ENCODE measurements at places on chromosomes 4 and X.

GRCh38 chrX:9903146-9903545 lies 64.0 kb upstream of the CLDN34 start:
- DNase-seq, result no peak

DNA sequence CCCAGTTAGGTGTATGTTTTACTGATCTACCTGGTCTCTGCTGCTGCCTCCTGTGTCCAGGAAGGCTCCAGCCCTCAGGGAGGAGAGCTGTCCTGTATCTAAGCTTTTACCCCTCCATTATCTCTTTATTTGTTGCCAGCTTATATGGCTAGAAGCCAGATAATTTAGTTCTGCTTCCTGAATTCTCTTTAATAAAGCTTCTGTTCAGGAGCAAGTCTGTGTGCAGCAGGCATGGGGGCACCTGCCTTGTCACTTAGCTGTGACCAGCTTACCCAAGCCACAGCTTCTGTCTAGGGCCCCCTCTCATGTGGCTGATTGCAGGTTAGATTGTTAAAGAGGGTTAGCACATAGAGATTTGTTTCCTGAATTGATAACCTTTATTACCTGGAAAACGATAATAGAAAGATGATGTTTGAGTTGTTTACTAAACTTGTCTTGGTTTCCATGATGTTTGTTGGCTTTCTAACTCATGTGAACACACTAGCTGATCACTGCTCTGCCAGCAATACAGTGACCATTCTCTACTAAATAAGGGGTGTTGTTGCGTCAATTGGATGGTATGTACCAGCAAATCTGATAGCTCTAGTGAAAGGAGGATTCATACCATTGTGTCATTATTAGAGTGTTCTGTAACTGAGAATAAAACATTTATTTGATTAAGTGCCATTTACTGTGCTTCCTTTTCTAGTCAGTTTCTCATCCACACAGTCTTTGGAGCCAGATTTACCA lies 189.8 kb upstream of the ANK2 start:
- no peak for DNase-seq

DNA sequence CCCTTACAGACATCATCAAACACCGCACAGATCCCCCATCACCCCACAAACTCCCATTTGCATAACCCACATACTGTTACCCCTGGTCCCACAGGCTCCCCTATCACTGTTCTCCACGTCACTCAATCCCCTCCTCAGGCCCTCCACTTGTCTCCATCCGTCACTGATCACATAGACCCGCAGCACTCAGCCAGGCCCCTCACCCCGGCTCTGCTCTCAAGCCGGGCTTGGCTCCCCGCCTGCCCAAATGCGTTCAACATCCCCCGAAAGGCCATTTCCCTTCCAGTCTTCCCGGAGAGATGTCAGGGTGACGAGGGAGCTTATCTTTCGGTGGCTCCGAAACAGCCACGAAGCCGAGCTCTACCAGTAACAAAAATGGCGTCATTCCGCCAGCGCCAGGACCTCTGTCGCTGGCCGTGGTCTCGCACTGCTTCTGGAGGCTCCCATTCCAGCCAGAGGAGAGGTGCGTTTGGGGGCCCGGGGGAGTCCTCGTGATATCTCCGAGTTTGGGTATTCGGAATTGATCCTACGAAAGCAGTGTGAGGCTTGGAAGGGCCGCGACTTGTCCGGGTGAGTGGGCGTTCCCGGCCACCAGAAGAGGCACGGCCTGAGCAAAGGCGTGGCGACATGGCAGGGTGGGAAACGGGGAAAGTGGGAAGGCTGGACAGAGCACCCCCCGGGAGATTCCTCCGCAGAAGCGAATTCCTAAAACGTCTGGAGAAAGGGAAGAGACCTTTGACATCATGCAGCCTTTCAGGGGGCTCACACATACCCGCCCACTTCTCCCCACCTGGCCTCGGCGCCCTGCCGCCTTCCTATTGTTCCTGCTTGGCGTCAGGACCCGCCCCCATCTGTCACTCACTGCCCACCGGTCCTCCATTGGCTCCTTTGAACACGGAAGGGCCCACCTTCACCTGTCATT lies at the start of gene ZNF630:
Gene ZNF630, minus strand, starts transcription at position 577 of the 922 bp plus-strand sequence. CDS start 4,754 bp downstream, outside the sequence.
- peak; percentile 80 for DNase-seq

GRCh38 chr4:185171373-185172071 lies 28.5 kb downstream of the SLC25A4 start:
- DNase-seq, result peak; percentile 38

DNA sequence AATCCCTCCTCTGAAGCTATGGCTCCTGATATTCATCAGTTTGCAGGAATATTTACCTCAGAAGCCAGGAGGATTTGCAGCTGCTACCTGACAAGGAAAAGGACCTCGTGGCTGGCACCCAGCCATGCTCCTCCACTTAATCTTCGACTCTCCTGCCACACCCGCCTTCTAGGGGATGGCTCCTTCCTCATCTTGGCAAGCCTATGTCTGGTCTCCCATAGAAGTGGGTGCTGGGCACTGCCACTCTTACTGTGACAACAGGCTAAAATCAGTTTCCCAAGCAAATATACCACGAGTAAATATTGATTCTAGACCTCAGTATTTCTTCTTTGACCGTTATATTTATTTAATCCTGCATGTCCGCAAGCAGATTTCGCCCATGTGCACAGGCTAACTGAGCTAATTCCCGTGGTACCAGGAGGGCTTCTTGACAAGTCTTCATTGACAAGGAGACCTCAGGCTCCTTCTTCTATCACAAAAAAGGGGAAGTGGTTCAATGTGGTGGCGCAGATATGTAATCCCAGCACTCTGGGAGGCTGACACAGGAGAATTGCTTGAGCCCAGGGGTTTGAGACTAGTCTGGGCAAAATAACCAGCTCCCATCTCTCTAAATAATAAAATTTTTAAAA lies 52.6 kb upstream of the DCTD start:
- DNase-seq, result no peak

DNA sequence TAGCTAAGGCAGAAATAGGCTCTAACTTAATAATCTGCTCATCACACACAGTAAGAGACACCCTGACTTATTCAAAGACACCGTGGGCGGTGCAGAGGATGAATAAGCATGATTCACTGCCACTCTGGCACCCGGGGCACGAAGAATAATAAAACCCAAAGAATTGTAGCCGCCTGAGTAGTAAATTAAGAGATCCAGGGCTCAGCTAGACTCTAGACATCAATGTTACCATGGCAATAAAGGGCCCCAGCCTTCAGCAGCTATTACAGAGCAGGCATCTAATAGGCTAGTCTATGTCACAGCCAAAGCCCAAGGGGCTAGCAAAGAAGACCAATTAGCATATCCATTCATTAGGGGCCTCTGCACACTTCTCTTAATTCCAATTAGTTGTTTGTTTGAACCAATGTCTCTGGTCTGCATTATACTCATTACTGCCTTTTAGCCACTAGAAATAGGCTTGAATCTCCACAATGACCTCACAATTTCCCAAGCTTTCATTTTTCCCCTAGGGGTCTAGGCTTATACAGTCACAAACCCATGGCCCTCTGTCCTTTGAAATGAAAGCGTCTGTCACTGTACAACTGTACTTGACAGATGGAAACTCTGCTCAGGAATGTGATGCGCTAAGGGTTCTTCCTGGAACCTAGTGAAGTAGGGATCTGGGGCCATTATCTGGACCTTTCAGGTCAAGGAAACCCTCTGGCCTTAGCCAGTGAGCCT lies 3.0 kb upstream of the ATP1B4 start:
- DNase-seq, result no peak

GRCh38 chrX:70479247-70479921 lies 34.7 kb downstream of the DLG3 start:
- no peak for DNase-seq

- no peak for DNase-seq
Measured at GRCh38 chrX:111365770-111366325, 46.1 kb downstream of the DCX start.

DNA sequence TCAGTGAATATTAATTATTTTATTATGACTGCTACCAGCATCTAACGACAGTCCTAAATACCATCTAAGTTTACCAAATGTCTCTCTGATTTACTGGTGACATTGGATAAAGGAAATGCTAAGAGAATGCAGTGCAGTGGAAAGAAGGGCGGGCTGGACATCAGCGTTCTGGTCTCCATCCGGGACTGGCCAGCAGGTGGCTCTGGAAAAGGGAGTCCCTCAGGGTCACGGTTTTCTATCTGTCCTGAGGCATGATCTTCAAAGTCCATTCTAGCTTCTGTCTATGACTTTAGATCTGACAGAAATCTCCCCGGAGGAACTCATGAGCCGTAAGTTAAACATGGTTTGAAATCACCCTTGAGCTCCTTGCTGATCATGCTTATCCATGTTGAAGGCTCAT lies 3.3 kb downstream of the TRIM2 start:
- no peak for DNase-seq

- no peak for DNase-seq
Measured at GRCh38 chrX:16484338-16484737, 165.6 kb upstream of the S100G start.

GRCh38 chr4:139794158-139794954 lies 128.7 kb downstream of the MGST2 start:
- DNase-seq, result no peak

DNA sequence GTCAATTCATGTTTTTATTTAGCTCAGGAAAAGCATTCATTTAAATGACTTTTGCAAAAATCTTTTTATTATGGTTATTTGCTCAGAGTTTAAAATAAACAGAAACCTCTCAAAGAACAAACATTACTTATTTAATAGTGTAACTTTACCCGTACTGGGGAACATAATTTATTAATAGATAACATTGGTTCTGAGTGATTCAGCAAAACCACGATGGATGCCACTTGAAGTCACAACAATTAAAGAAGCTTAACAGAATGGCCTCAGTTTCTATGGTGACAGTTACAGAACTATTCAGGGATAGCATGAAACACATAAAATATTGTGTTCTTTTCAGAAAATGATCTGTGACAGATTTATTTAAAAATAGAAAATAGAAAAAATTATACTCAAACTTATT lies 368.7 kb downstream of the CCSER1 start:
- no peak for DNase-seq

DNA sequence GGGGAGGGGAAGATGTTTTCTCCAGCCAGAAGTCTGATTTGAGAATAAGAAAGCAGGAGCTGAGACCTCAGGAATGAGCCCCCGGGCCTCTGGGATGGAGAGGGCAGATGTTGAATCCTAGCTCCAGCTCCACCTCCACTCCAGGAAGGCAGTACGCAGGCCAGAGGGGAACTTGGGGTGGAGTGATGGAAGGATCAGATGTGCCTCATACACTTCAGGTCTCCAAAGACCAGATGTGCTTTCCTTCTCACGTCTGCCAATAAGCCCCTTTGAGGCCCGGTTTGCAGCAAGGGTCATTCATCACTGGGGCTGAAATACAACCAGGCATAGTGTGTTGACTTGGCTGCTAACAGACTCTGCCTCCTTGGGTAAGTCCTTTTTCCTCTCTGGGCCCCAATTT lies 28.1 kb downstream of the STARD8 start:
- no peak for DNase-seq

DNA sequence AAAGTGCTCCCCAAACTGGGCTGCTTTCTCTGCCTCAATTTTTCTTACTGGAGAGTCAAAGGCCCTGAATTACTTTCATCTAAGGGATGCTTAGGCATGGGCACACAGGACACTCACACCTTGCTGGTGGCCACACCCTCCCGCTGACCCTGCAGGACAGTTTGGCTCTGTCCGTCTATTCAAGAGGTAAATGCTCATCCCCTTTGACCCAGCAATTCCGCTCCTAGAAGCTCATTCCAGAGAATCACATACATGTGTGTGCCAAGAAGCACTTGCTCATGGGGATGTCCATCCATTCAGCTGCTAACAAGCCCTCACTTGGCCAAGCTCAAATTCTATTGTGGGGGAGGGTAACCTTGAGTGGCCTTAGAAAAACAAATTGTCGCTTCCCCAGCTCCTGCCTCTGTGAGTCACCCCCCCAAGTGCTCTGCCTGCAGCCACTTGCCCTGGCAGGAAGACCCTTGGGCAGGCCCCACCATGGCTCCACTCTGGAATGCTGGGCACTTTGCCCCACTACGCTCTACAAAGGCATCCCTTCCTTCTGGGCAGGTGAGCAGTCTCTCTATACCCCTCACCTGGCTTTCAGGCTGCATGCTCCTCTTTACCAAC lies 54.5 kb downstream of the HTRA3 start:
- DNase-seq, result no peak

DNA sequence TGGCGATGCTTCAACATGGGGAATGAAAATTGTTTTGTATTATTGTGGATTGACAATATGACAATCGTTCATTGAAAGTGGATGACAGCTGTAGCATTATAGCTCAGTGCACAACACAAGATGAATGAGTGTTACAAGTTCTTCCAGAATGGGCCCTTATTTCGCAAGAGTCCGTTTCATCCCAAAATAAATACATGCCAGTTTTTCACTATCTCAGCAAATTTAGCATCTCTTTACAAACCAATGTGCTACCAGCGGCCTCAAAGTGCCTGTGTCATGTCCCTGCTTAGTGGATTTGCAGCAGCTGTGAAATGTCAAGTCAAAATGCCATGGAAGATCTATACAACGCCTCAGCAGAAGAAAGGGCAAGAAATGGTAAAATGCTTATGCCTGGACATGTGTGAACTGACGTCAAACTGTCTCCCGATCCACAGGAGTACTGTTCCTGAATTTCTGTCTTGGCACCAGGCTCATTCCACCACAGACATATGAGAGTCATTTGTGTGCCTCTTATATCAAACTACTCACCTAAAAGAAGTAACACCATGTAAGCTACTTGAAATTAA lies 109.6 kb downstream of the MAML3 start:
- DNase-seq, result no peak

- DNase-seq, result no peak
Measured at GRCh38 chr4:89586318-89586717, 250.6 kb downstream of the SNCA start.

DNA sequence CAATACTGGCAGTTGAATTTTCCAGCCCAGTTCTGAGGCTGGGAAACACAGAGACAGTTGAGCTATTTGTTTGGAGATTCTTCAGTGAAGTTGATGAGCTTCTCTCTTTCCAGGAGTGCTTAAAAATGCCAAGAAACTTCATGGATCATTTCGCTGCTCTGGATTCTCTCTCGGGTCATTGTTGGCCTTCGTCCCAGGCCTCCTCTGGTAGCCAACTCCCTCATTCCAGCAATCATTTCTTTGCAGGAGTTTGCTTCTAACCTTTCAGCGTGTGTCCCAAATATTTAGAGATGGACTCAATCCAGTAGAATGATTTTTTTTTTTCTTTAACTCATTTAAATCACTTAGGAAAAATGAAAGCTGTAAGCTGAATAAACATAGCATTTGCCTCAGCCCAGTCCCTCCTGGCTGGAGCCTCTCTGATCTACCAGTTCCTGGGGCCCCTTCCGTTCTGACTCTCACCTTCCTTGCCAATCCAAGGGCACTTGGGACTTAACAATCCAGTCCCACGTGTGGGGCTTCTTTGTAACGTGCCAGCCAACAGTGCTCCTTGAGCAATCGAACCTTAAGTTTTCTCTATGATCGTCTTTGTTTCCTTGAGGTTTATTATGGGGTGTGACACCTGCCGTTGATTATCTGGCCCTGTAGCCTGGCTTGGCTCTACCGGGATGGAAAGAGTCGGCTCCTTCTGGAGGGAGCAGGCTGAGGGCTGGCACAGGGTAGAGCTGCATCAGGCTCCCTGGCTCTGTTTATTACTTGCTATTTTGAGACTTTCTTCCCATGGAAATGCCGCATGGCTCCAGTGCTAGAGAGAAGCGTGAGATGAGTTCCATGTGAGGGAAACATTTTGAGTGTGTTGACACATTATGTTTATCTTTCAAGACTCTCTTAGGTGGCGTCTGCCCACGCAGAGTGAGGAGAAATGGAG lies 80.4 kb upstream of the GPC4 start:
- no peak for DNase-seq

All from GM10248 (cell line).